ENCODE measurements at places on chromosomes 2 and 18.

- no peak for DNase-seq
These were observed 513 bp downstream of the THOC1 start for GRCh38 chr18:267380-267687.

DNA sequence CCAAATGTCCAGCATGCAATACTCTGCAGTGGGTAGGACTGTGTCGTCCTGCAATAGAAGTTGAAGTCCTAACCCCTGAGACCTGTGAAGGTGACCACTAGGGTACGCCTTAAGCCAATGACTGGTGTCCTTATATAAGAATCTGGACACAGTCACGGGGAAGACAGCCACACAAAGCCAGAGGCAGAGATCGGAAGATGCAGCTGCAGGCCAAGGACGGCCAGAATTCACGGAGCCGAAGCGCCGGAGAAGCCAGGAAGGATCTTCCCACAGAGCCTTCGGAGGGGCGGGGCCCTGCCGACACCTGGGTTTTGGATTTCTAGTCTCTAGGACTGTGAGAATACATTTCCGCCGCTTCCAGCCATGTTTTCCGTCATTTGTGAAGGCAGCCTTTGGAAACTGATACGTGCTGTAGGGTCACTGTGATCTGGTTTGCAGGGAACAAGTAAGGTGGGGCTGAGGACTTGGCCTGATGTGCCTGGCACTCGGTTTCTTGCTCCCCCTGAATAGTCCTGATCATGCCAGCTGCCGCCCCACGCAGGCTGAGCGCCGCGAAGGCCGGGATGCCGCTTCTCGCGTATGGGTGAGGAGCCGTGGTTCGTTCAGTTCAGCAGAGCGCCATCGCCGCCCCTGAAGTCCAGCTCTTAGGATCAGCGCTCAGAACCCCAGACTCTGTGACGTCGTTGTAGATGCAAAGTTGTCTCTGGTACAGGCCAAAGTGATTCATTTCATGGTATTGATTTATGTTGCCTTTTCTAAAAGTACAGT is 38.7 kb downstream of the PTGR3 start:
- DNase-seq = no peak

DNA sequence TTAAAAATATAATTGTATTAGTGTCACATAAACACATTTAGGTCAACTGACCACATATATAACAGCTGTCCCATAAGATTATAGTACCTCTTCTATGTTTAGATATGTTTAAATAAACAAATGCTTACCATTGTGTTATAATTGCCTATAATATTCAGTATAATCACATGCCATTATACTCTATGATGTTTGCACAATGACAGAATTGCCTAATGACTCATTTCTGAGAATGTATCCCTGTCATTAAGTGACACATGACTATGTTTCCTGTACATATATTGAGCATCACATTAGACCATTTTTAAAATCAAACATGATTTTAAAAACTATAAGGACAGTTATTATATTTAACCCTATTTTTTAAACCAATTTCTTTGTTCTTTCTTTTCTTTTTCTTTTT is 89.8 kb downstream of the HS6ST1 start:
- DNase-seq = no peak

- DNase-seq = no peak
These were observed 205.9 kb downstream of the ACKR3 start for GRCh38 chr2:236775511-236775910.

GRCh38 chr2:64789466-64790320 is 136.0 kb upstream of the SERTAD2 start:
- DNase-seq = no peak

DNA sequence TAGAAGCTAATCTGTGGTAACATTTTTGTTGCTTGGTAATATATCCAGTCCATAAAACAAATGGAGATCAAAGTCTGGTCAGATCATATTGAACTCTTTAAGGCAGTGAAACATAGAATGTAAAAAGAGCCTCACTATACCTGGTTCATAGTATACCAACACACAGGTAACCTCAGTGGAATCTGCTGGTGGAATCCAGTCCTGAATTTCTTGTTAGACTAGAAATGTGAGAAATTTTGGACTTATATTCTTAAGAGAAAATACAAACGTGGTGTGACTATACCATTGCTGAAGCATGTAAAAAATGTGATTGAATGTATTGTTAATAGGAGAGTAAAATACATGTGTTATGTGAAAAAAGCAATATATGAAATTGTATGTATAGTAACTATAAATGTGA is 46.1 kb upstream of the GRHL1 start:
- DNase-seq = no peak

DNA sequence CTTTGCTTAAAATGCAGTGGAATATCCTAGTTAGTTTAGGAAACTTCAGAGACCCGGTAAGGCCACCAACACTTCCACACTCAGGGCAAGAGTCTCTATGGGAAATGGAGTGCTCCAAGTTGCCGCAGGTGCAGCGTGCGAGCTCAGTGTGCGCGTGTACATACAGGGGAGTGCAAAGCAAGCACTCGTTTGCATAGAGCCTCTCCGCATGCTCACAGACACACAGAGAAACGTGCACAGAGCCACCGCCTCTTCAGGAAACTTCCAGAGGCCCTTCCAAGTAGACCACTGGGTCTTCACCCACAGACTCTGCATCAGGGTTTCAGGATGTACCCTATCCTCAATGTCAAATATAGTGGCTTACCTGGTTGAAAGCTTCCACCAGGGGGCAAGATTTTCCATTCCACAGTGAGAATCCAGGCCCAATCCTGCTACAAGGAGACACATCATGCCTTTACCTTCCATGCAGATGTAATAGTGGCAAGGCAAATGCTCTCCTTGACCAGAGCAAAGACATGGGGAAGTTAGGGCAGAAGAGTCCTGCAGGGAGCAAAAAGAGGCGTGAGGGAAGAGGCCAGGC is 513.0 kb upstream of the MYT1L start:
- DNase-seq = no peak

- no peak for DNase-seq
These were observed 32.5 kb downstream of the RNF152 start for GRCh38 chr18:61860302-61860701.

GRCh38 chr2:1972948-1973347 is 228.6 kb upstream of the PXDN start:
- no peak for DNase-seq

DNA sequence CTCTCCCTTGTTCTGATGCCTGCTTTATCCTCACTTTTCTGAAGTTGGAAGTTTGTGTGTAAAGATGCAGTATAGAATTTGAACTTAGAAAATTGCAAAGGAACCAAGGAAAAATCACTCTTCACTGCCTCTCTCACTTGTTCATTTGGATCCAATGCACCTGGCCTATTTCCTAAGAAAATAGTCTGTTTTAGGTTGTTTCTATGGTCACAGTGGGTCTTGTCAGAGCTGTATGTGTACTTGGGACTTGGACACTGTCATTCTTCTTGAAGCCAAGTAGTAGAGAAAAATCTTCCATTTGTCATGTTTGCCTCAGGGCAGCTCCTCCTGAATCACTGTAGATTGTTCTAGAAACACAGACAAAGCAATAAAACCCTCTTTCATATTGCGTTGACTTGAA is 80.3 kb upstream of the SESTD1 start:
- DNase-seq = no peak

- DNase-seq = no peak
These were observed 27.7 kb upstream of the SPATS2L start for GRCh38 chr2:200278694-200279316.

- no peak for DNase-seq
These were observed 105.8 kb upstream of the PID1 start for GRCh38 chr2:229376866-229377265.

GRCh38 chr18:44425161-44425560 is 255.5 kb upstream of the SETBP1 start:
- no peak for DNase-seq

DNA sequence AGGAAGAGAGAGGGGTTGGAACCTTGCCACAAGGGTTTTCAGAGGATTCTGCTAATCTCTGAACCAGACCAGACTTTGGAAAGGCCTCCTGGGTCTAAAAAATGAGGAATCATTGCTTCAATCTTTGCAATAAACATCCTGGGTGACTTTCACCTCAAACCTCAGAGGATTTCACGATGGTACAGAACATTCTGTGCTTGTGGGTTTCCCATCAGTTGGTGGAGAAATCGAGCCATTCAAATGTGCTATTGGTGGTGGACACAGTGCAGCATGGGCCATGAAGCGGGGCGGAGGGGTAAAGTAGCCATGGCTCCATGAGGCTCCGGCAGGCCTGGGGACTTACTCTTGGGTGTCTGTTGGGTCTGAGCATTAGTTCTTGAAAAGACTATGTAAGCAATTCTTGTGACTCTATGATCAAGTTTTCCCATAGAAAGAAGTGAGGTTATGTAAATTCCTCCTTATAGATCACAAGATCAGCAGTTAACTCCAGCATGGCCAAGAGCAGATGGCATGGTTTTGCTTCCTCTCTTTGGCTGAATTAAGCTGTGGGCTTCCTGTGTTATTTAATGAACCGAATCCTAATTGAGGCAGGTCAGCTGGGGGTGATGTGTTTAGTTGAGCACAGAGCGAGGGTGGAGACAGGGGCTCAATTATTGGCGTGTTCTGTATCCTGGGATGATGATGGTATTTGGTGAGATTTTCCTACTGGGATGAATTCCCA is 1.9 kb upstream of the IL1R2 start:
- no peak for DNase-seq

GRCh38 chr2:19643117-19643518 is 258.7 kb downstream of the TTC32 start:
- DNase-seq = no peak

- DNase-seq = no peak
These were observed 606 bp downstream of the AGBL5 start for GRCh38 chr2:27051902-27052645.

DNA sequence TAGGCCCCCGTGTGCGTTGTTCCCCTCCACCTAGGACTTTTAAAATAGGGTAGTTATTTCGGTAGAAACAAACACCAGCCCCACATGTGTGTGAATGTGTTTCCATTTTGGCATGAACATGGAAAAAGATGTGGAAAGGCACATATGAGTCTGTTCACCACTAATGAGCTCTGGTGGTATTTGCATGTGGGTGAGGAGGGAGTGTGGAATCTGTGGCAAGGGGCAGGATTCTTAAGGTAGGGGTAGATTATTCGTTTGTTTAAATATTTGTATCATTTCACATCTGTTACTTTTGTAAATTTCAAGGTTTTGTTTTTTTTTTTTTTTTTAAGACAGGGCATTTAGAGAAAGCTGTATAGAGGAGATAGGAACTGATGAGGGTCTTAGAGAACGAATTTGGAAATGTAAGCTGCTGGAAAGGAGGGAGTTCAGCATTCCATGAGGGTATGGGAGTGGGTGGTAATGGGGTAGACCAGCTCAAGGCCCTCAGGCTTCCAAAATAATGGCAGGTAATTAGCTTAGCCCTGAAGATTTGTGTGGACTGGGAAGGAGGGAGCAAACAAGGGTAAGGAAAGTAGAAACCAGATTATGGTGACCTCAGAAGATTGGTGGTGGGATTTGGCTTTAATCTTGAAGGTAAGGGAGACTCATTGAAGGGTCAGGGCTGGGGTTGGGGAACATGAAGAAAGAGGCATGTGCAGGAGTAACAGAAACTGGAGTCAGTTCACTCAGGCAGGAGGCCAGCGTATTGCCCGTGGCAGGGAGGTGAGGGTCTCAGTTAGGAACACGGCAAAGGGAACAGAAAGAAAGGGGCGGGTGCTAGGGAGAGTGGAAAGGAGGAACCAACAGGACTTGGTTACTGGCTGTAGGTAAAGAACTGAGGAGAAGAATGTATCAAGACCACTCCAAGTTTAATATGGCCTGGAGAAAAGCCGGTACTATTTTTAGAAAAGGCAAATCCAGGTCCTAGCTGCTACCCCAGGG is 123.6 kb downstream of the PLB1 start:
- no peak for DNase-seq

- DNase-seq = no peak
These were observed 84.3 kb downstream of the ASB1 start for GRCh38 chr2:238510911-238511613.

All from stimulated activated CD4-positive, alpha-beta T cell treated with anti-CD3 and anti-CD28 coated beads, TNF-alpha, amount 100 ng/mL, for 4 hours (primary cell).